Fibroblast of upper back skin (primary cell): ENCODE measurements at places on chromosomes 6 and 20.

GRCh38 chr6:17431581-17431980 lies 38.2 kb downstream of the CAP2 start:
- peak; percentile 33 for DNase-seq

DNA sequence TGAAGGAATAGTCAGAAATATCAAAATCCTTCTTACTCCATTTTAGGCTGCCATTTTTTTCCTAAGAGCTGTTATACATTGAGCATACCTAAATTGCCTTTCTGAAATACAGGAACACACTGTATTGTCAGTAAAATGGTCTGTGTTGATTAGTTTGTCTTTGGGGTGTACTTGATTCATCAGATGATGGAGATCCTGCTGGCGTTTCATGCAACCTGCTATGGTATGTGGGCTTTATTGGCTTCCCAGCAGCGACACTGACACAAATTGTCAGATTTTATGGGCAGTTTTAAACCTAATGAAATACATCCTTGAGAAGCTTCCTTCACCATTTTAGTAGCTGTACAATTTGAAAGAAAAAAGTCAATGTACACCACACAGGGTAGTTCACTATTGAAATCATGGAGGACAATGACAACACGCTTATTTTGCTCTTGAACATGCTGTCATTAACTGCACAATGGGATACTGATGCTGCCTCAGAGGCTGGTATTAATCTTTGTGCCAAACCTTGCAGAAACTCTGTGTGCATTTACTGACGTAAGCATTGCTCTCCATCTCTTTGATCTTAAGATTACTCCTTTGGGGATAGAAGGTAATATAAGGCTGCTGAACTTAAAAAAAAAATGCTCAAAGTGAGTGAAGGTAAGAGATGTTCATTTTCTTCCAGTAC lies 124.9 kb downstream of the LAMA2 start:
- no peak for DNase-seq

DNA sequence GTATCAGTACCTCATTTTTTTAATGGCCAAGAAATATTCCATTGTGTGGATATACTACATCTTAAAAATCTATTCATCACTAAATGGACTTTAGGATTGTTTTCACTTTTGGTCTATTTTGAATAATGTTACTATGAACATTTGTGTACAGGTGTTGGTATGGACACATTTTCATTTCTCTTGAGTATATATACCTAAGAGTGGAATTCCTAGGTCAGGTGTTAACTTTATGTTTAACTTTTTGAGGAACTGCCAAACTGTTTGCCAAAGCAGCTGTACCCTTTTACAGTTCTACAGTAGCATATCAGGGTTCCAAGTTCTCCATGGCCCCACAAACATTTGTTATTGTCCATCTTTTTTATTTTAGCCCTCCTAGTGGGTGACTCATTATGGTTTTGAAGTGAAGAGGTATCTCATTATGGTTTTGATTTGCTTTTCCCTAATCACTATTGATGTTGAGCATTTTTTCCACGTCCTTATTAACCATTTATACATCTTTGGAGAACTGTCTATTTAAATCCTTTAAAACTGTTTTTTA lies 28.2 kb downstream of the DSTN start:
- no peak for DNase-seq

GRCh38 chr6:85459224-85459901 lies 9.5 kb downstream of the NT5E start:
- peak; percentile 97 for DNase-seq

DNA sequence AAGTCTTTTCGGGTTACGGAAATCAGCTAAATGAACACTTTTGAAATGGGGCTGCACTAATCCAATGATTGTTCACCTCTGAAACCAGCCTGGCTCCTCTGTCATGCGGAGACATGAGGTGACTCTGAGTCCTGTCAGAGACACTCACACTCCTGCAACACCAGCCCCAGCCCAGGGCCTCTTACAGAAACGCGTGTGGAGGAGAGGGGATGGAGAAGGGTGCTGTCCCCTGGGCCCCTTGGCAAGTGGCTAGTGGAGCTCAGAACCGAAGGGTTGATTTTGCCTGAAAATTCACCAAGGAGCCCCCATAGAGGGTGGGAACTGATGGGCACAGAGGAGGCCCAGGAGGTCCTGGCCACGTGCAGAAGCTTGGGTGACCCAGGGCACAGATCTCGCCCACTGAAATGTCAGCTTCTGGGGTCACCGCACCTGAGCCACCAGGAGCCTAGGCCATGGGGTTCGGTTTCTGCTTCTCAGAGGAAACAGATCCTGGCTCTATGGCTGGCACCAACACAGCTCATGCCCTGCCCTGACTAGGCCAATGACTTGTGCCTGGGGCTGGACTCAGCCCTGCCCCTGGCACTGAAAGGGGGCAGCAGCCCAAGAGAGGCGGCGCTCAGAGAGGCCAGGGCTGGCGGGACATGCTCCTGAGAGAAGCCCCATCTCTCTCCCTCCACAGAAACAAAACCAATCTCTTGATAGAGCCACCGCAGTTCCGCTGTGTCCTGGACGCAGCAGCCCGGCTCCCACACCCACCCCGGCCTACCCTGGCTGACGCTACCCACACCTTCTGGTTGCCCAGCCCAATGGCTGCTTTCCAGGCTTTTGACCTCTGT lies 144.7 kb downstream of the ERMARD start:
- DNase-seq, result no peak

- DNase-seq, result no peak
These were observed 615 bp upstream of the EYA2 start for GRCh38 chr20:46893877-46894578.

DNA sequence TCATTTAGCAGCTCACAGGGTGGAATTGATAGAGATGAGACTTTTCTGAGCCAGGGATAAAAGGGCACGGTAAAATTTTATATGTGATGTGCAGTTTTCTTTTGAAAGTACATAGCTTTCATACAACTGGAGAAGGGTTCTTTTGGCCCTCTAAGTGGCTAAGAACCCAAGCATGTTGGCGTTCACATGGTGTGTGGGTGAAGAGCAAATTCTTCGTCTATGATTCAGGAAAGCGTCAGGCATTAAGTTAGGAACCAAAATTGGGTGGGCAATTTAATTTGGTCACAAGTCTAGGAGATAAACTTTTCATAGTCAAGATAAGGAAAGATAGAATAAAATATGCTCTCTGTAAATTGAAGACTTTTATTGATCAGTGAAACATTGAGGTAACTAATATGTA lies 153.9 kb downstream of the UTRN start:
- no peak for DNase-seq

DNA sequence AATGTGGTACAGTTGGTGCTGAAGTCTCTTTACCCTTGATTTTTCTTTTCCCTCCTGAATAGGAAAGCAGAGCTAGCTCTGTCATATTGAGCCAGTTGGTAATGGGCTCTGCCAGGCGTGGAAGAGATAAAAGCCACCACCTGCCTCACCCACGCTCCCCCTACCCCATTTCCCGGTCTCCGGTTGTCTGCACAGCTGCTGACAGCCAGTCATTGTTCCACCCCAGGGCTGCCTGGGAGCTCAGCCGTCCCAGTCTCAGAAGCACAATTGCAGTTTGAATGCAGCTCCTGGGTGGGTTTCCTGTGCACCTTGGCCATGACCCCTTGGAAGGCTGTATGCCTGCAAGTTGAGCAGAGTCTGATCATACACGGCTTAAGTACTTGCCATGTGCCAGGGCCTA lies 675.2 kb upstream of the FLRT3 start:
- no peak for DNase-seq

GRCh38 chr6:86516087-86516486 lies 421.2 kb upstream of the HTR1E start:
- no peak for DNase-seq

GRCh38 chr6:26006086-26006939 lies 43.7 kb downstream of the TRIM38 start:
- no peak for DNase-seq

DNA sequence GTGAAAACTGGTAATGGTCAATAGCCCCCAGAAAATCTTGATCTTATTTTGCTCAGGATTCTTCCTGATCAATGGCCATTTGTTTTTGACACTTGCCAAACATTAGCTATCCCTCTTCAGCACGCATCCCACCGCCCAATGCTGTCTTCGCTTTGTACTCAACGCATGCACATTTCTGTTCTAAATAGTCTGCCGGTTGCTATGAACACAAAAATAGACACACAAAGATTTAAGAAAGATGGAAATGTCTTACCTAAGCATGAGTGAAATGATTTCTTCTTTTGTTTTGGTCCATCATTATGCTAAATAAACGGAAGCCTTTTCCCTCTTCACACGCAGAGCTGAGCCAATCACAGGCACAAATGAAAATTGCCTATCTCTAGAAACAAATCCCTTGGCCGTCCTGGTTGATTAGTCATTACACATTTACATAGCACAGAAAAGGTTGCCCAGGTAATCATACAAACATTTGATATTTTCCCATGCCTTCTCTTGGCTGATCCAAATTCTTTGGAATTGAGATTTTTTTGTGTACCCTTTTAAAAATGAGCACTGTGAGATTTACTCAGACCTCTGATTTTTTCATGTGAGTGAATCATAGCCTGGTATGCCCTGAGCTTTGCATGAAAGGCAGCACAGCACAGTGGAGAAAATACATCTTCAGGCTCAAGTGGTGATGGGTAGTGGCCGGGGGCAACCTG lies 70.5 kb upstream of the FAM184A start:
- no peak for DNase-seq

GRCh38 chr6:26056583-26057350 lies 30.5 kb upstream of the HFE start:
- no peak for DNase-seq

DNA sequence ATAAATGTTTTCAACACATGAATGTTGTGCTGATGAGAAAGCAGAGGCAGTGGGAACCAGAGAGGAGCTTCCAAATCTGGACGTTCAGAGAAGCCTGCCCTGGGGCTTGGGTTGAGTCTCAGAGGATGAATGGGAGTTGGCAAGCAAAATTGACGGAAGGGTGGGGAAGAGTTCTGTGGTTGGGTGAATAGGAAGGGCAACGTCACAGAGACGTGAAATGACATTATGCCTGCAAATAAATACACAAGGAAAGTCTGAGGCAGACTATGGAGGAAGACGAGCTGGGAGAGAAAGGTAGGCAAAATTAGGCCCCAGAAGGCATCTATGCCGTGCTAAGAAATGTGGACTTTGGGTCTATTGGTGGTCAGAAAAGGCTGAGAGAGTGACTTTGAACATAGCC lies 25.2 kb upstream of the SGK1 start:
- no peak for DNase-seq

DNA sequence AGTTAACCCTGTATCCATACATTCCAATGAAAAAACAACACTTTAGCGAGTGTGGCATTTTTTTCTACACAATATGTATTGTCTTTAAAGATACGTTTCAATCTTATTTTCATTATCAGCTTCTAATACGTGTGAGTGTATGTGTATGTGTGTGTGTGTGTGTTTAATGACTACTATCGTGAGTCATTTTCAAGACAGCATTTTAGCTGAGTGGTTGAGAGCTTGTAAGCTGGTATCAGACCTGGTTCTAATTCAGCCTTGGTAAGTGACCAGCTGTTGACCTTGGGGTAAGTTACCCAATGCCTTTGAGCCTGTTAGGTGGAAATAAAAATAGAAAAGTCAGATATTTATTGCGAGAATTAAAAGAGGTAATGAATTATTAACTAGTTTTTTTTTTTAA lies 320.0 kb upstream of the NT5E start:
- peak; percentile 37 for DNase-seq

- peak; percentile 42 for DNase-seq
These were observed 251.8 kb upstream of the PRND start for GRCh38 chr20:4469910-4470309.

- DNase-seq, result no peak
These were observed 3.4 kb upstream of the HELZ2 start for GRCh38 chr20:63577317-63577894.

GRCh38 chr6:43426928-43427405 lies 374 bp upstream of the ABCC10 start:
- DNase-seq, result no peak

DNA sequence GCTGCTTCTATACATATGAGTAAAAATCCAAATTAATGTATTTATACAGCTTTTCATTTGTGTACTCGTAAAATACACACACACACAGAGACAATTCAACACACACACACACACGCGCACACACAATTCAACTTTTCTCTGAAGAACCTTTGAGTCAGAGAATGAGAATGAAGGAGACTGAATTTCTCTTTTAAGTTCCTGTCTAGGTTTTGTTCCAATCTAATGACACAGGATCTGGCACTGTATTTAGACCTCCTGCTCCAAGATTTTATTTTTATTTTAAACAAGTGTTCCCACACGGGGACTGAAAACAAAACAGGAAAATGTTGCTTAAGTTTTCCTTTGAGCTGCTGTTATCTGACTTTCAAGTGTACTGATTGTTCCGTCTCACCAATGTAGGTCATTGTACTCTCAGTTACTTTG lies 250.8 kb downstream of the LAMA2 start:
- peak; percentile 21 for DNase-seq

DNA sequence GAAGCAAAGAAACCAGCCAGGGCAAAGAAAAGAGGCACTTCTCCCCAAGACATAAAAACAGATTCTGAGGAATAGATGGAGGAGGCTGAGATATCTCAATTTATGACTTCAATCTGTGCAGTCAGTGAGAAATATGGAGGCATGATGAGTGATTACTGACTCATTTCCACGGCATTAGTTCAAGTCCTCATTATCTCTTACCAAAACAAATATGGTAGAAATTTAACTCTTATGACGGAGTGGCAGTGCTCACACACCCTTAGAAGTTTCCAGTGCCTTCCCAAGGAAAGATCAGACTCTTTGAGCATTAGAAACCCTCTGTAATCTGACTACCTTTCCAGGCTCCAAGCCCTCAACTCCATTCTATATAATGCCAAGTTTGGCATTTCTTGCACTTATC lies 364.1 kb downstream of the ARHGAP18 start:
- peak; percentile 58 for DNase-seq

GRCh38 chr6:112760831-112761230 lies 413.7 kb downstream of the RFPL4B start:
- peak; percentile 46 for DNase-seq

DNA sequence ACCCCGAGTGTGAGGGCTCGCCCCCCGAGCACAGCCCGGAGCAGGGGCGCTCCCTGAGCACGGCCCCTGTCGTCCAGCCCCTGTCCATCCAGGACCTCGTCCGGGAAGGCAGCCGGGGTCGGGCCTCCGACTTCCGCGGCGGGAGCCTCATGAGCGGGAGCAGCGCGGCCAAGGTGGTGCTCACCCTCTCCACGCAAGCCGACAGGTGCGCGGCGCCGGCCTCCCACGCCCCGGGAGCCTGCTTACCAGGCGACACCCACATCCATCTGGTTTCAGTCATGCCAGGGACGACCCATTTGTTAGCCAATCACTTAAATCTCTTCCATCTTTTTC lies 73.5 kb upstream of the PBOV1 start:
- DNase-seq, result no peak

- DNase-seq, result no peak
These were observed 11.2 kb upstream of the KIFC1 start for GRCh38 chr6:33380272-33380981.

DNA sequence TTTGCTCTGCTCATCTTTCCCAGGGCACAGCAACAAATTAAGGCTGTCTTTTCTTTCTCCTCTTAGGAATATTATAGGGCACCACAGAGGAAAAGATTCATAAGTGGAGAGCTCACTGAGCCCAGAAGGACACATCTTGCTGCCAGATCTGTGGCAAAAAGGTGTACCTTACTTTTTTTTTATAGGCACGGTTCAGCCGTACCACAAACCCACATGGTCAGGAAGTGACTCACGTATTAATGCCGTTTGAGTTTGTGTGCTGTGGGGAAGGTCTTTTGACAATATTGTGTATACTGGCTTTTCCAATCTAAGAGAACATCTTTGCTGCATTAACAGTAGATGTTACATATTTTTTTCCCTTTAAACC lies 28.4 kb downstream of the PAQR8 start:
- DNase-seq, result peak; percentile 73
